ENCODE measurements at places on chromosomes 4 and X. TPM values are rescaled to one million over a fixed set of nuclear protein-coding genes. Genes with fewer than 3 reads are reported as not detected.

DNA sequence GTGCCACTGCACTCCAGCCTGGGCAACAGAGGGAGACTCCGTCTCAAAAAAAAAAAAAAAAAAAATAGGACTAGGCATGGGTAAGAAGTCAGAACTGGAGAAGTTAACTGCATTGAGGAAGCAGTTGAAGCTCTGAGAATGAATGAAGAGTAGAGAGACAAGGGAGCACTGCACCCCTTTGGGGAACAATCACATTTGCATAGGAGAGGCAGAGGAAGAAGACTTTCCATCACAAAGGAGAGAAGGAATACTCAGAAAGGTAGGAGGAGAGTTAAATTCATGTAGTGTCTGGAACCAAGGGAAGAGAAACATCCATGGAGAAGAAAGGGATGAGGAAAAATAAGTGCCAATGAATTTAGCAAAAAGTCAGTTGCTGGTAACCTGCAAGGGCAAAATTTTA lies 72.4 kb downstream of the GPC3 start:
- no peaks in the 10 kb centered on the region for H3K27me3 ChIP-seq
- no peaks in the 10 kb centered on the region for H3K36me3 ChIP-seq
- no peak overlapping the region for H3K27ac ChIP-seq
- no peak for DNase-seq

GRCh38 chr4:44916411-44916810 lies 190.1 kb upstream of the GNPDA2 start:
- no peaks in the 10 kb centered on the region for H3K4me1 ChIP-seq
- no peak for DNase-seq
- peak overlapping the region; percentile 0 for H3K27ac ChIP-seq
- H3K27me3 ChIP-seq: no peaks in the 10 kb centered on the region
- peak overlapping the region; percentile 0 for H3K4me3 ChIP-seq
- H3K36me3 ChIP-seq: no peaks in the 10 kb centered on the region

DNA sequence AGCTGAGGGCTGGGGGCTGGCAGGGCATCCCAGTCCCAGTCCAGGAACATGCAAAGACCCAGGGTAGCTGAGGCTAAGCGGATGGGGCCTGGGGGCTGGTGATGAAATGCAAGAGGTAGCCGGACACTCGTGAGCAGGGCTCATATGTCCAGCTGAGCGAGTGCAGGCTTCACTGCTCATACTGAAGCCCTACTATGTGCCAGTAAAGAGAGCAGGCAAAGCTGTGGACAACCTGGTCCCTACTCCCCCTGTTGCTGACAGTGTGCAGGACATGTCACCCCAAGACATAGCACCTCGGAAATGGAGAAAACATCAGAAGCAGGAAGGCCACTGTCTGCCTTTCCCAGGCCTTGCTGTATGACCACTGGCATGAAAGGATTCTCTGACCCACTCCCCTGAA lies 122.4 kb upstream of the STX18 start:
- H3K4me3 ChIP-seq: no peak overlapping the region
- H3K27ac ChIP-seq: no peak overlapping the region
- H3K27me3 ChIP-seq: no peaks in the 10 kb centered on the region

DNA sequence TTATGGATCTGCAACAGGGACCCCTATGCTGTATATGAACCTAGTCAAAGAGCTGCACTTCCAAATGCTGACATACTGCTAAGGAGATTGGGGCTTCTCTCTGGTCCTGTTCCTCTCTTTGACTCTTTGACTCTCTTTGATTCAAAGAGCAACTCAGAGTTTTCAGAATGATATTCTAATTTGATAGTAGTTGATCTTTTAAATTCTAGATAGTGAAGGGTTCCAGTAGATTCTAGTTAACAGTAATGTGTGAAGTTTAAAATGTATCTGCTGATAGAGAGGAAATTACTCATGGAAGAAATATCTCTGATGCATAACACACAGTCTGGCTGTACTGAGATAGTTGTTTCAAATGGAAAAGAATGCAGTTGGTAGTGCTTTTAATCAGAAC lies 239.1 kb downstream of the RASL11B start:
- H3K27ac ChIP-seq: no peak overlapping the region
- H3K27me3 ChIP-seq: no peaks in the 10 kb centered on the region
- H3K36me3 ChIP-seq: no peaks in the 10 kb centered on the region
- DNase-seq: no peak
- no peak overlapping the region for H3K4me3 ChIP-seq
- no peaks in the 10 kb centered on the region for H3K4me1 ChIP-seq

- no peak overlapping the region for H3K4me3 ChIP-seq
- H3K36me3 ChIP-seq: no peaks in the 10 kb centered on the region
- H3K27me3 ChIP-seq: no peaks in the 10 kb centered on the region
- H3K27ac ChIP-seq: no peak overlapping the region
These were observed 20.0 kb upstream of the TMEM128 start for GRCh38 chr4:4267981-4268380.

Gene FNIP2
- 25.3 TPM for total RNA-seq

Gene CXorf49
- not detected for total RNA-seq

Data from vagina (tissue), 2 donors.